GOT3 (cell line): ENCODE measurements at places on chromosomes 12 and 14.

- DNase-seq: no peak
Measured at GRCh38 chr12:130058926-130059472, 103.3 kb upstream of the FZD10 start.

DNA sequence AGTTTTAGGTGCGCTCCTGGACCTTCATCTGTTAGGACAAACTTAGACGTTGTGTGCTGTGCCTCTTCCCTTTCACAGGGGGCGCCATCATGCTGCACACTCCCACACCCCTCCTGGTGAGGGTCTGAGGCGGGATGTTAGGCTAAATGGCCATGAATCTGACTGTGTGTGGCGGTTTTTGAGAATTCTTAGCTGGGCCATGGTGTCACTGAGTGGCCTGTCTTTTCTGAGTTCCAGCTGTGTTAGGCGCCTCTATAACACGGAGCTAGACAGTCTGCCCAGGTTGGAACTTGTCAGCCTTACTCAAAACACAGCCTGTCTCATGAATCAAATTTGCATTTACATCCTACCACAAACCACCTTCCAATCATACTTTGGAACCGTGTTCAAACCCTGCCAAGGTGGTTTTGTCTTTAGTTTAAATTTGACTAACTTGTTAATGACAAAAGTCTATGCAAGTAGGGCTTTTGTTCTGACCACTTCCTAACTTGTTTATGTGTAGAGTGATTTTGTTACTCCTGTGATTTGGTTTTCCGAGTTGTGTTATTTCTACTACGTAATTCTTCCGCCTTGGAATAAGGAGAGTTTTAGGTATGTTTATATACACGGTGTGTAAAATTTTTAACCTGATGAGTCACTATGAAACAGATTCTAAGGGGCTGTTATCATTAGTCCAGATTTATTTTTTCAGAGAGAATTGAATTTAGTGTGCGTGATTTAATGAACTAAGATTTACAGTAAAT lies 19.6 kb downstream of the ACVR1B start:
- no peak for DNase-seq

DNA sequence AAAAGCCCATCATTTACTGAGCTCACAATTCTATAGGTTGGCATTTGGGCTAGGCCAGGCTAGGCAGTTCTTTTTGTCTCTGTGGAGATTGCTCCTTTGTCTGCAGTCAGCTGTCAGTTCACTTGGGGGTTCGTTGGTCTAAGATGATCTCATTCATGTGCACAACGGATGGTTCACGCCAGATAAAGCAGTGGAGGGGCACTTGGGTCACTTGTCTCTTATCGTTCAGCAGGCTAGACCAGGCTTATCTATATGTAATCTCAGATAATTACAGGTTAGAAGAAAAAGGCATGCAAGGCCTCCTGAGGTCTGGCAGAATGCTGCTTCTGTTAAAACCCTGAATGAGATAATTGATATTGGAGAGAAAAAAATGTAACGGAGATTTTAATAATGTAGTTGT lies 119.0 kb upstream of the ATP2B1 start:
- no peak for DNase-seq

GRCh38 chr14:50173891-50174290 lies 57.5 kb downstream of the SOS2 start:
- DNase-seq: no peak

DNA sequence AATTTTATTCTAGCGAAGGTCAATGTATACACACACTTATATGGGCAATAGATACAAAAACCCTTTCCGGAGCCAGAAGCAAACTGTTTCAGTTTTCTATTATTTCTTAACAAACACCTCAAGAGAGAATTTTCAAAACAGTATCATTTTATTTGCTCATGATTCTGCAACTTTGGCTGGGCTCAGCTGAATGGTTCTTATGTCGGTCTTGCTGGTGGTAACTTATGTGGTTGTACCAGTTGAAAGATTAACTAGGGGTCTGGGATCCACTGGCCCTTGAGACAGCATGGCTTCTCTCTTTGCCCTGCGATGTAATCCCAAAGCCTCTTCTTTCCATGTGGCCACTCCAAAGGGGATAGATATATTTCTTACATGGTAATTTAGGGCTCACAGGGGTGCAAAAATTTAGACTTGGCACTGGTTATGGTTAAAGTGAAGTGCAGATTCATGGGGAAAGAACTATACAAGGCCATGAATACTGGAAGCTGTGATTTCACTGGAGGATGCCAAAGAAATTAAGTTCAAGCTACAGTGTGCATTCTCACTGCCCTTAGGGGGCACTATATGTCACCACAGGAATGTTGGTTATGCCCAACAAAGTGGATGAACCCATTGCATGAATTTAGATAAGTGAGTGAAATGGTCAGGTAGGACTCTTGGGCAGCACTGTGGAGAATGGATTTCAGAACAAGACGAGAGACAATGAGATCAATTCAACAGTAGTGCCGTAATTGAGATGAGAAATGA lies 94.3 kb upstream of the NAV3 start:
- DNase-seq: no peak

GRCh38 chr14:100486025-100486828 lies 101.0 kb downstream of the BEGAIN start:
- DNase-seq: no peak

- no peak for DNase-seq
Measured at GRCh38 chr12:109269428-109269827, 39.7 kb downstream of the FOXN4 start.

GRCh38 chr12:1469070-1469469 lies 125.3 kb downstream of the FBXL14 start:
- DNase-seq: no peak

- DNase-seq: no peak
Measured at GRCh38 chr12:101891462-101891971, 14.1 kb downstream of the DRAM1 start.

- no peak for DNase-seq
Measured at GRCh38 chr12:128399253-128399652, 132.3 kb downstream of the TMEM132C start.

DNA sequence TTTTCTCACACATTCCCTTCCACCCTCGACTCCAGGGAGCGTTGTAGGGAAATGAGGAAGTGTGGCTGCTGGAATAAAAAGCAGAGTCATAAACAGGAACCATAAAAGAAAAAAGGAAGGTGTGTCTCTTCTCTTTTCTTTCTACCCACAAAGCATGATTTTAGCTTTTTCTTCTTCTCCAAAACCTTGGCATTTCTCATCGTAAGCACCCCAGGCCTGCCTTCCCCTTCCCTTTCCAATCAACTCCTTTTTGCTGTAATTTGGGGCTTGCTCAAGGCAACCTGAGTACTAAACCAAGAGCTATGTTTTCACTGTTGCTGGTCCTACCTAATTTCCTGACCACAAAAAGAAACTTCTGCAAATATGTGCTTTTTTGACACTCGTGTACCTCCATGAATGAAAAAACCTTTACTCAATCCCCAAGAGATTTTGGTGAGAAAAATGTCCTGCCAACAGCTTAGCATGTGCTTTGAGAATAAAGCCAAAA lies 9.2 kb downstream of the PLBD1 start:
- no peak for DNase-seq

- DNase-seq: peak; percentile 8
Measured at GRCh38 chr14:94485944-94486841, 10.2 kb upstream of the SERPINA9 start.

- DNase-seq: no peak
Measured at GRCh38 chr12:128969480-128970055, 116.3 kb downstream of the GLT1D1 start.

DNA sequence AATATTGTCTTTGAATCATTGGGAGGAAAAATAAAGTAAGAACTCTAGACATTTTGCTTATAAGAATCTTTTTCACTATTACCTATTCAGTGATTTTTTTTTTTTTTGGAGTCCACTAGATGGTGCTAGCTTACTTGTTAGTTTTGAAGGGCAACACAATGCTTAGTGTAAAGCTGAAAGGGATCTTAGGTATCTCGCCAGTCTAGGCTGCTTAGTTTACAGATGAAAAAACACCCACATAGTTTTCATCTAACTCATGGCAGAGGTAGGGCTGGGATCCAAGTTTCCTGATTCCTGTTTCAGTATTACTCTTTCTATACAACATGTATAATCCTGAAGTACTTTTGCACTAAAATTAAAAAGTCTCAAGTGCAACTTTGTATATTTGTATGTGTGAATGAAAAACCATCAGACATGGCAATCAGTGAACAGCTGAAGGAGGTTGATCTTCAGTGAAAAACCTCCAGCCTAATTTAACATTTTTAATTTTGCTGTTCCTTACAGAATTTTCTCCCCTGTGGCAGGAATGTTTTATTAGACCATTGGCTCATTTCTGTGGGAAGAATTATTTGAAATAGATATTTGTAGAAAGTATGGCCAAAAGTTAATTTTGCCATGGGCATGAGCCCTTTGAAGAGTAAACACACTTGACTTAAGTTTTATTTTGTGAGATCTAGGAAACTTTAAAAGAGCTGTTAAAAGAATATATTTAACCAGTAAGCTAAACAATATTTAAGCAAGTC lies 40.7 kb downstream of the LRRIQ1 start:
- no peak for DNase-seq

DNA sequence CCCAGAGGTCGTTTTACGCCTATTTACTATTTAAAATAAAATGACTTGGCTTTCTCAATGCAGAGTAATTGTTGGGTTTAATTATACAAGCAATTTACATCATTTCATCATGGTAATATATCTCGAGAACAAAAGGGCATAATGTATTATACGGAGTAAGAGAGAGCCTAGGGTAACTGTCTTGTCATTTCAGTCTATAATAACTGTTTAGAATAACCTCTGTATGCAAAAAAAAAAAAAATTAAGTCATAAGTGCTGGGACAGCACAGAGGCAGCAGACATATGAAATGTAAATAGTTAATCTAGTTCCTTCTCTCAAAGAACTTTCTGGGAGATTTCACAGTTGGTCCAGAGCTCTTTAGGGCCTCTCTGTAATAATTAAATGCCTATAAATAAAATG lies 284.9 kb downstream of the TMTC2 start:
- no peak for DNase-seq

- DNase-seq: peak; percentile 14
Measured at GRCh38 chr14:105999361-106000028, 473.1 kb downstream of the TMEM121 start.

DNA sequence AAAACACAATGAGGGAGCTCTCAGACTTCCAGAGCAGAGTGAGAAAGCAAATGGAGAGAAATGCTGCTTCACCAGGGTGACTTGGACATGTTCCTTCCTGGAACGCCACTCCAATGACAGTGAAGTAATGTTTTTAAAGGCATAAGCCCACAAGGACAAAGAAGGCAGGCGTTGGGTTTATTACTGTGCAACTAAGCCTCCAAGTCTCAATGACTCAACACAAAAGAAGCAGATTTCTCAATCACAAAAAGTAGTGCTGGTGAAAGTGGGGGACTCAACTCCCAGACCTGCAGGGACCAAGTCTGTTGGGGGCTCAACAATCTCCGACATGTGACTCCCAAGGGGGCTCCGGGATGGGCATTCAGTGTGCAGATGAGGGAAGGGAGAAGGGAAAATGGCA lies 505.2 kb downstream of the BCL11B start:
- no peak for DNase-seq

DNA sequence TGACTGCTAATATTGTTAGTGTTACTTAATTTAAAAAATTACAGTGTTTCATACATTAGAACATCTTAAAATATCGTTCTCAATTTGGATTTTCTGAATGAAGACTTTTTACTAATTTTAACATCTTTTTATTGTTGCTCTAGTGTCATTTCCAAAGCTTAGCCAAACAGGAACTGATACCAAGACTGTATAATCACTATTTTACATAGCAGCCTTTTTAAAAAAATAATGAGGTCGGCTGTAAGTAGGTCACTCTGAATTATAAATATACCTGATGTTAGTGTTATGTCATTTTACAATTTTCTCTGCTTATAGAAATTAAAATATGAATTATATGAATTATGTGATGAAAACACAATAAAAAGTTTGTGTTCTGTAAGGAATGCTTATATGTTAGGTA lies 321.5 kb downstream of the TMEM117 start:
- DNase-seq: no peak

GRCh38 chr14:50756300-50756699 lies 74.7 kb downstream of the NIN start:
- no peak for DNase-seq

DNA sequence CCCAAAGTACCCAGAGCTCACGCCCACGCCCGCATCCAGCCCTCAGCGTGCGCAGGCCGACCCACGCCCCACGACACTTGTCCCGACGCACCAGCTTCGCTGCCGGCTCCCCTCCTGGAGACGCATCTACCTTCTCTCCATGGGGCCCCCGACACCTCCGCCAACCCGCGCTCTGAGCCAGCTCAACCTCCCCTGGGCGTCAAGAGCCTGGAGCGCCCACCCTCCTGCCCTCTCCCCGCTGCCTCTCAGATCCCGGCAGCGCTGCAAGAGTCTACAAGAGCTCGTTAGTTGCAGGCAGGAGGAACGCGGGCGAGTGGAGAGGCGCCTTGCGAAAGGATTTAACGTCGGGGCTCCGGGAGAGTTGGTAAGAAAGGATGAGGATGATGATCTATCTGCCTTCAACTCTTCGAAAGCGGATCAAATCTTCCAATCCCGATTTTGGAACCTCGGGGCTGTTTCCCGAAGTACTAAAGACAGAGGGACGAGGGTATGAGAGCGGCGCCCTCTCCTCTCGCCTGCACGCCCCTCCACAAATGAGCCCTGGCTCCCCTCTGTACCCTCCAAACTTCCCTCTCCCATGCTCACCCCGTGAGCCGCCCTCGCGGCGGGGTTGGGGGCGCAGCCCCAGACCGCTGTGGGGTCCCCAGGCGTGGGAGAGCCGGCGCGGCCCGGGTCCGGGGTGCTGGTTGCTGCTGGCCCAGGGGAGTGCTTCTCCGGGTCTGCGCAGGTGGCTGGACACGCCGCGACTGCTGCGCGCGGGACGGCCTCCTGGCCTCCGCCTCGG lies 979 bp downstream of the LTBP2 start:
- DNase-seq: no peak

GRCh38 chr12:64791036-64791435 lies 31.8 kb upstream of the GNS start:
- no peak for DNase-seq
